CD4-positive, alpha-beta T cell treated with Interleukin-4 for 4 hours (primary cell): ENCODE measurements at places on chromosomes 4 and X.

- DNase-seq, result no peak
Measured at GRCh38 chr4:149370785-149371420, 444.7 kb downstream of the IQCM start.

- DNase-seq, result no peak
Measured at GRCh38 chr4:168755598-168756477, 254.2 kb downstream of the CBR4 start.

- DNase-seq, result no peak
Measured at GRCh38 chrX:40009890-40010289, 87.9 kb downstream of the BCOR start.

DNA sequence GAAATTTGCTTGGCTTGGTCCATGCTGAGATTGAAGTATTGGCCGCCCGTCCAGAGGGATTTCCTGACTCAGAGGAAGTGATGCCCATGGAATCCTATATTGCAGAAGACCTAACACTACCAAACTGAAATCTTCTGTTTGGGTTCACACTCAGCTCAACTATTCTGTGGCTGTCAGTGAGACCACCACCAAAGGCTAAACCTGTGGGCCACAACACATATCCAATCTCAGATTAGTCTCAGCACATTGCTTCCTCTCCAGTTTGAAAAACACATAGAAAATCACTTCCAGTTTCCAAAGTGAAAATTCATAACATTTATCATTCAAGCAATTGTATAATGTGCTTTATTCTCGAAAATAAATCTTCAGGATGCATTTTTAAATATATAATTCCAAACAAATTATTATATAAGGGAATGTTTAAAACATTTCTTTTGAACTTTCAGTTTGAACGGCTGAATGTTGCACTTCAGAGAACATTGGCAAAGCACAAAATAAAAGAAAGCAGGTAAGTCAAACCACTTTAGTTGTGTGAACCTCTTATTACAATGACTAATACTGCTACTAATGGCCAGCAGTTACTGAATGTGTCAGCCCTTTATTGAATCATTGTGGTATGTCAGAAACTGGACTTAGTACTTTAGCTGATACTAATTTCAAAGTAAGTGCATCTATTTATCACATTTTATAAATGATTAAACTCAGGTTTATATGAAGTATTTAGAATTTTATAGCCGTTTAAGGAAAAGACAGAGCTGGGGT, 37.0 kb downstream of the GUCY1A1 start:
- DNase-seq, result no peak

- no peak for DNase-seq
Measured at GRCh38 chr4:140423106-140423505, 4.3 kb downstream of the CLGN start.

- DNase-seq, result no peak
Measured at GRCh38 chr4:87243426-87244053, 23.1 kb upstream of the KLHL8 start.

GRCh38 chrX:123330229-123330942, 146.3 kb downstream of the GRIA3 start:
- DNase-seq, result no peak

DNA sequence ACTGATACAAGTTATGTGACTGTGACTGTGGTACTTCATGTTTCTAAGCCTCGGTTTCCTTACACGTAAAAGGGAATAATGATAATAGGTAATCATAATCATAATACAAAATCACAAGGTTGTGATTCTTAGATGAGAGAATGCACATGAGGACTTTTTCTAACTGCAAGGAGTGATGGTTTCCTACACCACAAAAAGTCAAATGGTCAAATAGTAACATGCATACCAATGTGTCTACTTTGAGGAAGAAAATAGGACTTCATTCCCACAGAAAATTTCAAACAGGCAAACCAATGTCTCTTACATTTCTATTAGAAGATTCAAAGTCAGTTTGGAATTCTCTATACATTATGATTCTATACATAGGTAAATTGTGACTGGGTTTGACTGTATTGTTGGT, 368.7 kb upstream of the FTHL17 start:
- no peak for DNase-seq

- no peak for DNase-seq
Measured at GRCh38 chrX:123809854-123810375, 49.9 kb upstream of the XIAP start.

- DNase-seq, result no peak
Measured at GRCh38 chr4:92249541-92249940, 54.2 kb upstream of the GRID2 start.
